Mesothelial cell of epicardium (in vitro differentiated cells): ENCODE measurements at places on chromosomes 2 and 18. TPM values are rescaled to one million over a fixed set of nuclear protein-coding genes. Genes with fewer than 3 reads are reported as not detected.

BUB1 gene
- 20.2 to 21.2 TPM (median 21.2 TPM) in 3 replicates for total RNA-seq

DNA sequence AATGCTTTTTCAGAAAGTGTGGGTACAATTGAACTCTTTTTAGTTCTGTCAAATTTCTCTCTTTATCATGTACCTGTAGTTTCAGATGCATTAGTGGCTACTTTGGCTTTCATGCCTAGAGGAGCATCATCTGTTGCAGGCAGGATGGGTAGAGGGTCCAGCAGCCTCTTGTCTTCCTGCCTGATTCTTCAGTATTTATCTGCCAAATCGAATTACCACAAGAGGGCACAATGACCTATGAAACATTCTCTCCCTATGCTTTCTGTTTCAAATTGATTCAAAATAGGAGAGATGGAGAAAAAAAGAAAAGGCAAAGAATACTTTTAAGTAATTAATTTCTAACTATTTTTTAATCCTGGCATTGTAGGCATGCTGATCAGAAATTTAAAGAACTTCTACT is 477.2 kb downstream of the TRIB2 start:
- DNase-seq = no peak

- no peak for DNase-seq
Observed at GRCh38 chr18:13374468-13375301, 156.1 kb downstream of the LDLRAD4 start.

- peak; percentile 54 for DNase-seq
Observed at GRCh38 chr2:239882331-239882732, 142.8 kb downstream of the NDUFA10 start.

GRCh38 chr2:58131191-58132011 is 84.8 kb downstream of the VRK2 start:
- DNase-seq = no peak

- no peak for DNase-seq
Observed at GRCh38 chr2:135945526-135945925, 39.9 kb downstream of the DARS1 start.

GRCh38 chr2:118176601-118177000 is 88.3 kb downstream of the INSIG2 start:
- no peak for DNase-seq

- no peak for DNase-seq
Observed at GRCh38 chr18:41967680-41968079, 12.6 kb downstream of the PIK3C3 start.

DNA sequence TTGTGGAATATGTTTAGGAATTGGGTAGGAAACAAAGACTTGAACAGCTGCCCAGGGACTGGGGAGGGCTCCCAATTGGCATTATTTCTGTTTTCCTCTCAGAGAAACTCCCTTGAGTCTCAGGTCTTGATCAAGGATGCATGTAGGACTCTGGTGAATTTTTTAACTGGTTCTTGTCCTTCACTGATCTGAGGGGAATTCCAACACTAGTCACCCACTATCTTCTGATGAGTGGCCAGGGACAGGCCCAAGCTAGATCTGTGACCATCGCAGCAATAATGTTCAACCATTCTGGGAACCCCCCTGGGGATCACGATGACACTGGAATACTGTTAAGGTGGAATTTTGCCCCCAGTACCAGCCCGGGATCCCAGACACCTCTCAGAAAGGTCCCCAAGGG is 132.0 kb downstream of the SH3BP4 start:
- DNase-seq = no peak

DNA sequence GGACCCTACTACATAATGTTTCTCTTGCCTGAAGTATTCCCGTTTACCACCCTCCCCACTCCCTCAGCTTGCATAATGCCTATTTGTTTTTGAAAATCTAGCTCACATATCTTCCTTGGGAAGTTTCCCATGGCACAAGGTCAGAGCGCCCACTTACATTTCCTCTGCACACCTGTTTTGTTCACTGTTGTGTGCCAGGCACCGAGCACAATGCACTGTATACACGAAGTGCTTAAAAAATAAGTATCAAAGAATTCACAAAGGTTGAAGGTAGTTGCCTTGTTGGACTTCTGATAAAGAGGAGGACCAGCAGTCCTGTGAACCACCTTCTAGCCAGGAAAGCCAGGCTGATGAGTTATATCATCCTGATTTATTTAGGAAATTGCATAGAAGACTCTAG is 16.8 kb upstream of the RHOB start:
- no peak for DNase-seq

DNA sequence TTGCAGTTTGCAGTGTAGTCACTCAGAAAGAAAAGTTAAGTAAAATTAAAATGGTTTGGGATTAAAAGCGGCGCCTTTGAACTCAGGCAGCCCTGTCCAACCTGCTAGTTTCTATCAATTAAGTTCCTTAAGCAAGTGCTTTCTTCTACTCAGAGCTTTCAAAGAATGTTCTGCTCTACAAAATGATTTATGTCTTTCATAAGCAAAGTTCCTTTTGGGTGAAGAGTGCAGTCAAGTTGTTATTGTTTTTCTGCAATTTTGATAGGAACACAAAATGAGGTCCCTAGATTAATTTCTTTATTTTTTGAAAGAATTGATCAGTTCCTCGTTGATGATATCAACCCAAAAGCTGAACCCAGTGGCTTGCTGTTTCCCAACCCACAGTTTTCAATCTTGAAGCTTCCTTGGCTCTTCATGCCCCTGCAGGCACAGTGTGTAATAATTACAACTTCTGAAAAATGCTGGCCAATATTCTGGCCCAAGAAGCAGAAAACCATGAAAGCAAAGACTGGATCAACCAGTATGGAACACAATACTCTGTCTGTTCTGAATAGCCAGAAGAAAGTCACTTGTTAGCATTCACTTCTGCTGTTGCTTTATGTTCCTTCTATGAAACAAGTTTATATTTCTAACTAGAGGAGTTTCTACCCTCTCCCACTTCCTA is 89.1 kb downstream of the TGIF1 start:
- no peak for DNase-seq

DNA sequence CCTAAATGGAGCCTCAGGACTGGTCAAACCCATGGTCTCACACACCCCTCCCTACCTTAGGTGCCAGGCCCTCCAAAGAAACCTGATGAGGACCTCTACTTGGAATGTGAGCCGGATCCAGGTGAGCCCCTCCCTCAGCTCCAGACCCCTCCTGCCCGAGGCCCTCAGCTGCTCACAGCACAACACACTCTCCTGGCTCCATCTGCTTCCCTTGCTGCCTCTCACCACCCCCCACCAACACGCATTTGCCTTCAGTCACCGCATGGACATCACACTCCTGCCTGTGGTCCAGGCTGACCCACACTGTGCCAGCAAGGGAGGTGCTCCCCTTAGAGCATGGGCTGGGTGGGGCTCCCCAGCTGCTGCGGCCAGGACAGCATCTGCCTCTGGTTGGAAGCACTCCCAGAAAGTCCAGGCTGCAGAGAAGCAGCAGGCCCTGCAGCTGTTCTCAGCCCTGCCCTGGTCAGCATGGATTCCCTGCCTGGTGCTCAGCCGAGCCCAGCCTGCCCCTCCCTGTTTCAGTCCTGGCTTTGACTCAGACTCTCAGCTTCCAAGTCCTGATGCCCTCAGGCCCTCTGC is 15.1 kb downstream of the SH2D6 start:
- DNase-seq = no peak

GRCh38 chr2:242001853-242002252 is 132.3 kb downstream of the RTP5 start:
- DNase-seq = no peak

GPR39 gene
- 0.07 to 0.47 TPM (median 0.31 TPM) in 3 replicates for total RNA-seq

ALKAL2 gene
- total RNA-seq = 0.50 to 1.4 TPM (median 1.1 TPM) in 3 replicates

DNA sequence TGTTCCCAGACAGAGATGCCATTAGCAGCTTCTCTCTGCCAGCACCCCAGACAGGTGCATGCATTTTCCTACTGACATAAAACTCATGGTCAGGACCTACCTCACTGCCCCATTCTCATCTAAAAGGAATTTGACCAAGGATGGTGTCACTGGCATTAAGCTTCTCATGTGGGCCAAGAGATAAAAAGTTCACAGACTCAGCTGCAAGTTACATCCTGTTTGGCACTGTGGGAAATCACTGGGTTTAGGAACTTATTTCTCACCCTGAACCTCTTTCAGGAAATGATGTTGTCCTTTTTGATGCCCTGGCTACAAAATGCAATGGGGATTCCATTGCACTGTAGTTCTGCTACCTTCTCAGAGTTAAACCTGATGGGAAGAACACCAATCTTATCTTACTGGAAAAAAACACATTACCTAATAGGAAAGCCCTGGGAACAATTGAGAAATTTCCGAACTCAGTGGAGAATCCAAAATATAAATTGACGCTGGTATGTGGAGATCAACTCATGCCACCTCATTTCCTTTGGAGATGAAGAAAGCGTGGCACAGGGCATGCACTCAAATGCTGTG is 252.1 kb upstream of the COPS8 start:
- no peak for DNase-seq

DNA sequence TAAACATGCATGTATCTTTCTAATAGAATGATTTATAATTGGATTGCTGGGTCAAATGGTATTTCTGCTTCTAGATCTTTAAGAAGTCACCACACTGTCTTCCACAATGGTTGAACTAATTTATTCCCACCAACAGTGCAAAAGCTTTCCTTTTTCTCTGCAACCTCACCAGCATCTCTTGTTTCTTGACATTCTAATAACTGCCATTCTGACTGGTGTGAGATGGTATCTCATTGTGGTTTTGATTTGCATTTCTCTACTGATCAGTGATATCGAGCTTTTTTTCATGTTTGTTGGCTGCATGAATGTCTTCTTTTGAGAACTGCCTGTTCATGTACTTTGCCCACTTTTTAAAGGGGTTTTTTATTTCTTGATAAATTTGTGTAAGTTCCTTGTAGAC is 182.5 kb downstream of the ANKRD44 start:
- DNase-seq = no peak

VSNL1 gene
- total RNA-seq = 0.61 to 0.95 TPM (median 0.83 TPM) in 3 replicates

ORC2 gene
- total RNA-seq = 33.7 to 38.3 TPM (median 37.5 TPM) in 3 replicates

GRCh38 chr2:170571612-170572011 is 143.5 kb upstream of the SP5 start:
- no peak for DNase-seq

GRCh38 chr2:113169586-113169985 is 4.2 kb upstream of the PSD4 start:
- no peak for DNase-seq

DNA sequence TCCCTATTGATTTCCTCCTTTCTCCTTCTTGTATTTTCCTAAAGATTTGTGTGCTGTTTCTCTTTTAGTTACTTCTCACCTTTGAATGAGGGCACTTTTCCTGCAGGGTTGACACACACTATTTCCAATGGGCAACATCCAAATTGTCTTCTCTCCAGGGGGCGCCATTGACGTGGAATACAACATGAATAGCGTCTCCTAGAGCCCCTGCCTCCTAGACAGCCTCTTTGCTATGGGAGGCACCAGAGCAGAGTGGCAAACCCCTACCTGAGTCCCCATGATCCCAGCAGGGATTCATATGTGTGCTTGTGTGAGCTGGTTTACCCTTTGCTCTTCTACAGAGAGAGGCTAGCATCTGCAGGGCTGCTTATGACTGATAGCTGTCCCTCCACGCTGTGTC is 61.3 kb upstream of the ITSN2 start:
- DNase-seq = no peak

GALR1 gene
- total RNA-seq = not detected in 3 replicates

CFAP210 gene
- 0.36 to 0.58 TPM (median 0.38 TPM) in 3 replicates for total RNA-seq

DNA sequence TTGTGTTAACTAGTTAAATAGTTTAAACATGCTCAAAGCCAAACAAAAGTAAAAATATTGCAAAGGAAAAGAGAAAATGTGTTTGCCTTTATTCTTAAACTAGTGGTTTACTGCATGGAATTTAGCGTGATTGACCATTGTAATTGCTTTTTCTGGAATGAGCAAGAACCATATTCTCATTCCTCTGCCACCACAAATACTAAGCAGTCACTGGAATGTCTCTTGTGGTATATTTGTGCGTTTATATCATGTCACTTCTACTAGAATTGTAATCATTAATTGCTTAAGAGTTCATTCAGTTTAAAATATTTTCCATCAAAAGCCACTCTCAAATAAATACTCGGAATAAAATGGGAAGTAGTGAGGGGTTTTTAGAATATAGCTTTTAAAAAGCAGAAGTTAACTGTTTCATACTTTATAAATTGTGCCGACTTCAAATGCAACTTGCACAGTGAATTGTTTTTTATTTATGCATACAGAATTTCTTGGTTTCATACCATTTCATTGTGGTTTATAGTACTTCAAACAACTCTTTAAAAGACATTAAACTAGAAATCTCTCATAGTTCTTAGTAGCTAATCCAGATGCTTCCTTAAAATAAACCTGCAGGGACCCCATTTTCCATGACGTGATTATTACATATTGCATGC is 288.1 kb downstream of the EPHA4 start:
- no peak for DNase-seq

HOXD10 gene
- total RNA-seq = 3.2 to 4.1 TPM (median 3.9 TPM) in 3 replicates

- no peak for DNase-seq
Observed at GRCh38 chr2:237306787-237307170, 107.2 kb downstream of the COL6A3 start.

GRCh38 chr2:203022751-203023150 is 8.1 kb downstream of the NBEAL1 start:
- DNase-seq = no peak

DNA sequence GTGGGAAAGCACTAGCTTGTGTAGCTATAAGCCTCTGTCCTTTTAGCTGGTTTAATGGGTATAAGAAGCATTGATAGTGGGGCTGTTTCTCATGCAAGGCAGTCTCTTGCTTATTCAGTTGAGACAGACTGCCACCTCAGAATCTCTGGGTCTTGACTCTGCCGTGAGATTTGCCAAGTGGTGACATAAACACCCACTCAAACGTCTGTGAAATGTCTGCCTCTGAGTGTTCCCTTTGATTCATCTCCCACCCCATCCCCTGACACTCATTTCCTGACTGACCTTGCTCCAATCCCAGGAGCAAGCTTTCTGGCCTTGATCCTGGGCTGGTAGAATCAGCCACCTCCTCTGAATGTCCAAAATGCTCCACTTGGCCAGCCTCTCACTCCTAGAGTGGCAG is 141.9 kb upstream of the RBMS1 start:
- DNase-seq = no peak

GRCh38 chr2:171630089-171630770 is 57.0 kb upstream of the DYNC1I2 start:
- DNase-seq = no peak

GRCh38 chr2:230930149-230930780 is 5.2 kb upstream of the GPR55 start:
- DNase-seq = no peak

GRCh38 chr2:236818281-236819045 is 248.8 kb downstream of the ACKR3 start:
- DNase-seq = no peak

GRCh38 chr18:41973983-41974382 is 18.9 kb downstream of the PIK3C3 start:
- no peak for DNase-seq

- no peak for DNase-seq
Observed at GRCh38 chr2:62199392-62200125, 3.6 kb downstream of the B3GNT2 start.

- no peak for DNase-seq
Observed at GRCh38 chr2:226796840-226797288, 2.8 kb downstream of the IRS1 start.

RAD51AP2 gene
- 0.13 to 0.18 TPM (median 0.16 TPM) in 3 replicates for total RNA-seq

GRCh38 chr2:108612153-108612513 is 77.9 kb downstream of the LIMS1 start:
- no peak for DNase-seq

DNA sequence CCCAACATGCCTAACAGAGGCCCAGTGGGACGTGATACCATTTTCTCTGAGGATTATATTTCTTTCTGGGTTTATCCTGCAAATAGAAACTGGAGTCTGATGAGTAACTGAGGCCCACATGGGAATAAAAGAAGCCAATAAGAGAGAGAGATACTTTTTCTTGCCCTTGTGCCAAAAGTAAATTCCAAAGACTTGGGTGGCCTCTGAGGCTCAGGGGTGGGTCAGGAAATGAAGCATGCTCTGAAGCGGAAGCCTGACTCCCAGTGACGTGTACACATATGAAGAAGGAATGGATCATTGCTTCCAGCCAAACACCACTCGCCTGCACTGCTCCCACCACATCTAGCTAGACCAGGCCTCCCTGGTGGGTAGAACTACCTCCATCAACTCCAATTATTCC is 273.6 kb upstream of the NCKAP5 start:
- no peak for DNase-seq
